ENCODE measurements at places on chromosomes 7 and 10. TPM values are rescaled to one million over a fixed set of nuclear protein-coding genes. Genes with fewer than 3 reads are reported as not detected.
A peak's percentile ranks its signal among the peaks of the same experiment; 100 is the strongest.

DNA sequence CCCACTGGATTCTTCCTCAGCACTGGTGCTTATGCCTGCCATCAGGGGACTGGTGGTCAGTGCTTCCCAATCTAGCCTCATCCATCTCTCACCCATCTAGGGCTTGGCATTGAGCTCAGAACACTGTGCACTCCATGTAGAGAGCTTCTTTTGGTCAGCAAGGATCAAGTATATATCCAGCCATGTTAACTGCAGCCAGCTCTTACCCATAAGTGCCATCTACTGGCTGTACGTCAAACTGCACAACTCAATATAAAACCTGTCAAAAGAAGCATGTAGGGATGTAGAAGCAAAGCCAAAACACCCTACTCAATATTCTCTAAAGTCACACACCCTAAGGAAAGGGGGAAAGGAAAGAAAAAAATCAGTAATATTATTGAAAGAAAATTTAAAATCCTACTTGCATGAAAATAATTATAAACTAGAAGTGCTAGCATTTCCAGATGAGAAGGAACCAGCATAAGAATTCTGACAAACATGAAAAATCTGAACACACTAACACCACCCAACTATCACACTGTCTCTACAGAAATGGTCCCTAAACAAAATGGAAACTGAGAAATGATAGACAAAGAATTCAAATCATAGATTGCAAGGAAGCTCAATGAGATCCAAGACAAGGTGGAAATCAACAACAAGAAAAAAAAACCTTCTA, 531.1 kb upstream of the STEAP1 start:
- no peak for DNase-seq

Gene DGKI
- total RNA-seq: not detected

GRCh38 chr10:29389493-29389892, 100.6 kb downstream of the LYZL1 start:
- DNase-seq: no peak

DNA sequence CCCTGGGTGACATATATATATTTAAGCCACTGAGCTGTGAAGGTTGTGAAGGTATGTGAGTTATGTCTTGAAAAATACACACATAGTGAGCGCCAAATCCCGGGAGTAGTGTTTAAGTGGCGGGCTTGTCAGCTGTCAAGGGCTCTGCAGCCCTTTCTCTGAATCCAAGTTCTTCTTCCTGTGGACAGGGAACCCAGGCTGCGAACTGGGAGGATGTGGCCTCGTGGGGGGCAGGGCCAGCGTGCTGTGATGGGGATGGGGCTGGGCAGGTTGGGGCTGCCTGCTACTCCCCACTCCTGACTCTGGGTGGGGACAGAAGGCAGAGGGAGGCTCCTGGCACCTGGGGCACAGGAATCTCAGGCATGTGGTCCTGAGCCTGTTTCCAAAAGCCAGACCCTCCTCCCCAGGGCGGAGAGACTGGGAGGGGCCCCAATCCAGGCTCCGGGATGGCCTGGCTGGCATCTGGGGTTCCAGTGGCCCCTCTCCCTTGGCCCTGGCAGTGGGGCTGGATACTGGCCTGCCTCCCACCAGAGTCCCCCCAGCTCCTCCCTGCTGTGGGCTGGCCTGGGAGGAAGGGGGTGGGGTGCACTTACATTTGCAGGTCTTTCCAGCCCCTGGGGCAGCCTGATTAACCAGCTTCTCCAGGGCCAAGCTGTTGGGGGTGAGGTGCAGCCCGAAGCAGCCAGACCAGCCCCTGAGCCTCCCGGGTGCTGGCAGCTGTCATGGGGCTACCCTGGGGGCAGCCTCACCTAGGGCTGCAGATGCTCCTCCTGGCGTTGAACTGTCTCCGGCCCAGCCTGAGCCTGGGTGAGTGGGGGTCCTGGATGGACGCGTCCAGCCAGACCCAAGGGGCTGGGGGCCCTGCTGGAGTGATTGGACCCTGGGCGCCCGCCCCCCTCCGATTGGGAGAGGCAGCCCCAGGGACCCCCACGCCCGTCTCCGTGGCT, at the start of gene UPK3B:
TSS of gene UPK3B (plus strand) at position 622 of the 947 bp plus-strand sequence. CDS start at position 723, 101 bp downstream.
- DNase-seq: no peak

DNA sequence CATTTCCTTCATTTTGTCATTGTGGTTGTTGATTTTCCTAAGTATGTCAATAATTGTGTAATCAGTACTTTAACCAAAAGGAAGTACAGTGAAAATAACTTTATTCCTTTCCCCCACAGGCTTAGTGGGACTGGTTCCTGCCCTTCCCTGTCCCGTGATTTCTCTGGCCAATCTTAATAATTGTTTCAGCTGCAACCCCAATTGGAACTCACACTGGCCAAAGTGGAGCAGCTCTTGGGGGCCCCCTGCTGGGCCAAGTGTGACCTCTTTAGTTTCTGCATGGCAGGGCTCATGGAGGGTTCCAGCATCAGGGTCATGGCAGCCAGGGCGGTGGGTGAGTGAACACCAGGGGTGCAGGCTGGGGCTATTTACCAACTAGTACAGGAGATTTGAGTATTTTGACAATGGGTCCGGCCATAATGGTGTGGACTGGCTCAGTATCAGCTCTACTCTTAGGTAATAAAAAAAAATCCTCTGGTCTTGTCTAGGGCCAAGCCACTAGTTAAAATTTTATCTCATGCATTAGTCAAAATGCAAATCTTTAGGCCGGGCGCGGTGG, 31.7 kb downstream of the CYCS start:
- DNase-seq: peak; percentile 77

DNA sequence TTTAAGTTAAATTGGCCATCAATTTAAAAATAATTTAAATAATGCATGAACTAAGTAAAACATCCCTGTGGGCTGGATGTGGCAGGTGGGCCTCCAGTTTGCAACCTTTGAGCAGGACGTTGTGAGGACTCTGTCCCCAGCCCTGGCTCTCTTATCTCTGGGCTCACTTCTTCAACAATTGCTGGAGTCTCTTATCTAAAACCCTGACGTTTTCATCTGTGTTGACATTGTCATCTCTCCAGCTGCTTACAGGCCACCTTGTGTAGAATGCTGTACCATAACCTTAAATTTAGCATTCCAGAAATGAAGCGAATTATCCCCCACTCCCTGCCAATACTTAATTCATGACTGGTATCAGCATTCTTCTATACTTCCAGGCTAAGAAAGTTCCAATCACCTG, 3.2 kb upstream of the KIF5B start:
- no peak for DNase-seq

DNA sequence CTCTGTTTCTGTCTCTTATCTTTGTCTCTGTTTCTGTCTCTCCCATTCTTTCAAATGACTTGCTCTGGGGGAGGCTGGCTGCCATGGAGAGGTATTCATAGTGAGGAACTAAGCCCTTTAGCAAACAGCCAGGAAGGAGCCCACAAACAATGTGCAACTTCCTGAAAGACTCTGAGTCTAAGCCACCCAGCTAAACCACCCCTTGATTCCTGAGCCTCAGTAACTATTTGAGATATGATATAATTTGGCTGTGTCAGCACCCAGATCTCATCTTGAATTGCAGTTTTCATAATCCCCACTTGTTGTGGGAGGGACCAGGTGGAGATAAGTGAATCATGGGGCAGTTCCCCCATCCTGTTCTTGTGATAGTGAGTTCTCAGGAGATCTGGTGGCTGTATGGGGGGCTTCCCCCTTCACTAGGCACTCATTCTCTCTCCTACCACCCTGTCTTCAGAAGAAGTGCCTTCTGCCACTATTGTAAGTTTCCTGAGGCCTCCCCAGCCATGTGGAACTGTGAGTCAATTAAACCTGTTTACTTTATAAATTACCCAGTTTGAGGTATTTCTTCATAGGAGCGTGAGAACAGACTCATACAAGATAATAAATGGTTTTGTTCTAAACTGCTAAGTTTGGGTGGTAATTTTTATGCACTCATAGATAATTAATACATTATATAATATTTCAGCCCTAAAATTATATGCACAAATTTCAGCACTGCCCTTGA, 121.2 kb upstream of the FOXP2 start:
- DNase-seq: no peak

DNA sequence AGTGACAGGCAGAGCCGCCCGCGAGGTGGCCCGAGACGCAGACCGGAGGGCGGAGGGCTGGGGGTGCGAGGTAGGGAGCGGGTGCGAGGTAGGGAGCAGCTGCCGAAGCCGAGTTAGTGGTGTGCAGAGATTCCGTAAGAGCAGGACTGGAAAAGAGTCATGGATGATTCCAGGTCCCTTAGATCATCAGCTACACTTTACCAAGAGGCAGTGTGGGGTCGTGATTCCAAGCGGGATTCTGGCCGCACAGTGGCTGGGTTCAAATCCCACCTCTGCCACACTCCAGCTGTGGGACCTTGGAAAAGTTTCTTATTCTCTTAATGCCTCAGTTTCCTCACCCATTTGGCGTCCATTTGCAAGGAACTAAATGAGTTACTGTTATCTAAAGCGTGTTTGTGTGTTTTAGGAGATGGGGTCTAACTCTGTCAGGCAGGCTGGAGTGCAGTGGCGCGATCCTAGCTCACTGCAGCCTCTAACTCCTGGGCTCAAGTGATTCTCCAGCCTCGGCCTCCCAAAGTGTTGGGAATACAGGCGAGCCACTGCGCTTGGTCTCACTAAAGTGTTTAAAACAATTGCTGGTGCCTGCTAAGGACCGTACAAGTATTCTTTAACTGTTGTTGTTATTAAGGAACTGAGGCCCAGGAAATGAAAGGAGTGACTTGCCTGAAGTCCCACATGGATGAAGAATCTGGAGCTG, 1.1 kb downstream of the NDUFB2 start:
- DNase-seq: no peak

Gene C10orf62
- total RNA-seq: not detected

Gene ADCY1
- not detected for total RNA-seq

DNA sequence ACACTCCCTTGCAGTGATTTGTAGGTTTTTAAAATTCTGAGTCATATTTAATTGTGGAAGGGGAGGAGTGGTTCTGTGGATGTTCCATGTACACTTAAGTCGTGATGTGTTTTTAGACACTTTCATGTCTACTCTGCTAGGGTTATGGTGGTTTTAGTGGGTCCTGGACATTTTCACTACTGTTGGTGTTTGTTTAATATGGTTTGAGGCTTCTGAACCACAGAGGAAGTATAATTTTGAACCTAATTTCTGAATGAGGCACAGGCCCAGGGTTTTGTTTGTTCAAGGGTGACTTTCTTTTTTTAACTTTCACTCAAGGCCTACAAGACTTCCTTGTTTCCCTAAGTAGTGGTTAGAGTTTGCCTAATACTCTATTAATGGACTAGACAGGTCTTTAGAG, 13.3 kb downstream of the SLC26A5 start:
- no peak for DNase-seq

Gene MOSPD3
- 10.5 TPM for total RNA-seq

DNA sequence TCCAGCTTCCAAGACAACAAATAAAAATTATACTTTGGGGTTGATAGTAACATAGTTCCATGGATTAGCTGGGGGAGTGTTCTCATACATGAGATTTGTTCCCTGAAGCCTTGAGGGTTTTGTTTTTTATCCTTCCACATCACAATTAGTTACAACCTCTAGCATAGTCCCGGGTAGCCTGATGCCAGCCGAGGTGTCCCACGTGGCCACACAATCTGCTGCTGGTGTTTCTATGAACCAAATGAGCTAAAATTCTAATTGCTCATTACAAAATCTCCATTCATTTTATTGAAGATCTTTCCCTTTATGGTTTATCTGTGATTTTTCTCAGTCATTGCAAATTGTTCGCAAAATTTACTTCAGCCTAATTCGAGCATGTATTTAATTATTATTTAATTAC, 84.7 kb downstream of the CACNA2D1 start:
- DNase-seq: no peak

DNA sequence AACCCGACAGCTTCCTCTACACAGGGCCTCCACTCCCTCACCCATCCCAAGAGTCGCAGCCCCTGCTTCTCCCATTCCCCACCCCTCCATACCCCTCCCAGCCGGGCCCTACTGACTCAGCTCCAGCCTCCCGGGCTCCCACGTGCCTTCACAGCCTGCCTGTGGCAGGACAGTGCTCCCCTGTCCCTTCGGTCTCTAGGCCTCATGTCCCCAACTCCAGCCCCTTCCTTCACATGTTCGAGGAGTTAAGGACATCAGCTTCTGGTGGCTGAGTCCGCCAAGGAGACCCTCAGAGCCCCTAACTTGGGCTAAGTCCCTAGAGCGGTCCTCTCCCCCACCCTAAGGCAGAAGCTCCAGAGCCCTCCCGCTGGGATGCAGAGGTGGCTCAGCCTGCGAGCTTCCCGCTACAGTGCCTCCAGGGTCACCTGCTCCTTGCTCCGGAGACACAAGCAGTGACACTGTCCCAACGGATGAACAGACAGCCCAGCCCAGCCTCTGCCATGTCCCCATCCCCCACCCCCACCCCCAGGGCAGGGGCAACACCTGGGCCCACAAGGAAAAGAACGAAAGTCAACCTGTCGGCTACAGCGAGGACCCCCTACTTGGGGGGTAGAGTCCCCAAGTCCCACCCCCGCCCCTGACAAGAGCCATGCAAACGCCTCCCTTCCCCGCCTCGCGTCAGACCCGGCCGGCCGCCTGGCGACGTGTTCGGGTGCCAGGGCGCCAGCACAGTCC, 716 bp downstream of the SMARCD3 start:
- no peak for DNase-seq

DNA sequence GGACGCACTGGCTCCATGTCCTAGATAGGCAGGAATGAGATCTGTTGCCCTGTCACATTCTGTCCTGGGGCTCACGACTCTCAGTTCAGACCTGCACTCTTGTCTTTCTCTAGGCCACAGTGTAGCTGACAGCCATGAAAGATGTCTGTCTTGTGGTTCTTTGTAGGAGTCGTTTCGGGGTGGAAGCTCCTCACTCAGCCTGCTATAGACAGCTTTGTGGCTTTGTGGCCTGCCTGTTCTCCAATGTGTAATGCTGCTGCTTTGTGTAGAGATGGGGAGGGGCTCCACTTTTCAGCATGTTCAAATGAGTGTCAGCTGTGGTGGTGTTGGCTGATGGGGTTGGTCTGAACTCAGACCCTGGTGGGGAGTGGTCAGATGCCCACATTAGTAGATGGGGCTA, 410.7 kb downstream of the ACTR3B start:
- no peak for DNase-seq

DNA sequence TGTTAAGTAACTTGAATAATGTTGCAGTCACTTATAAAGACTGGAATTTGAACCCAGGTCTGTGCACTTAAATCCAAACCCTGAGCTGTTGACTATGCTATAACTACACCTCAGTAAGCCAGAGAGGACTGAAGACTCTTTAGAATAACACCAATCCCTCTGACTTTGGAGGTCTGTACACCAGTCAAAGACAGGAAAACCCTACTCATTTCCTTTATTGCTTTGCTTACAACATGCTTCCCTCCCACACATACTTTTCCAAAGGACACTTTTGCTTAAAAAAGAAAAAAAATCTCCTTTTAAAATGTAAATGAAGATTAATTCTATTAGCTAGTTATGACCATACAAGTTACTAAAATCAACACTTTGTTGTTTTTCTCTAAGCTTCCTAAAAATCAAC, 184.7 kb upstream of the KCTD7 start:
- no peak for DNase-seq

Gene HOXA11
- total RNA-seq: not detected
